ENCODE measurements at places on chromosomes 6 and 20. TPM values are rescaled to one million over a fixed set of nuclear protein-coding genes. Genes with fewer than 3 reads are reported as not detected.
A peak's percentile ranks its signal among the peaks of the same experiment; 100 is the strongest.

- no peaks in the 10 kb centered on the region for H3K36me3 ChIP-seq
- H3K4me3 ChIP-seq, result no peak overlapping the region
- no peak overlapping the region for H3K27ac ChIP-seq
- DNase-seq, result no peak
- no peaks in the 10 kb centered on the region for H3K27me3 ChIP-seq
- no peaks in the 10 kb centered on the region for H3K4me1 ChIP-seq
Observed at GRCh38 chr6:76707630-76708029, 635.2 kb upstream of the IMPG1 start.

DNA sequence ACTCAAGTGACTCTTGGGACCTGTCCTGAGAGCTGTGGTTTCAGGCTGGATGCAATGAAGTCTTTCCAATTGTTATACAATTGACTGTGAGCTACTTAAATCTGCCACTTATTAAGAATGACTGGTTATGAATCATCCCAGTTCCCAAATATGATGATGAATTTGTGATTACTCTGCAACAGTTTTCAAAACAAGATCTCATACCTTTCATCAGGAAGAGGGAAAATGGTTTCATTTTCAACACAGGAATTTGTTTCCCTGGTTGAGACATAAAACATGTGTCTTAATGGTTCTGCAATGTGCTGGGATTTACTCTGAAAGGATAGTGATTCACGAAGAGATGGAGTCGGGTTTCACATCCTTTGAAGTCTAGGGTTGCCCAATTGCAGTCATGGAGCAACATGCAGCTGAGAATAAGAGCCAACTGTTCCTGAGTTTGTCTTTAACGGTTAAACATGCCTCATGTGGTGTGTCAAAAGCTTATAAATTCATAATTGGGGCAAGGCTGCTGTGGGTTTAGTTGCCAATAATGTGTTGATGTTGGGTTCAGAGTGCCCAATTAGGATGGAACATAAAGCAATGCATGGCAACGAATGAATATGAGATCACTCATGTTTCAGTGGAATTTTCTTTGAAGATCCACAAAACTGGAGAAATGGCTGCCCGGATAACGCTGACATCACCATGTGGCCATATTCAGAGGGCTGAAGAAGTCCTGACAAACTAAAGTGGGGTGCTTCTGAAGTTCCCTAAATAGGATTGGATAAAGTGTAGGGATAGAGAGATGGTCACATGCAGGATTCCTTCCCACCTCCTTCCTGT is 41.0 kb downstream of the CYP24A1 start:
- H3K27ac ChIP-seq, result no peak overlapping the region
- H3K36me3 ChIP-seq, result no peaks in the 10 kb centered on the region
- DNase-seq, result no peak
- H3K27me3 ChIP-seq, result no peaks in the 10 kb centered on the region
- H3K4me1 ChIP-seq, result no peaks in the 10 kb centered on the region

GRCh38 chr6:121086876-121087275 is 247.4 kb downstream of the TBC1D32 start:
- H3K4me1 ChIP-seq, result no peaks in the 10 kb centered on the region
- no peaks in the 10 kb centered on the region for H3K27me3 ChIP-seq
- no peak overlapping the region for H3K4me3 ChIP-seq
- no peak for DNase-seq
- H3K36me3 ChIP-seq, result no peaks in the 10 kb centered on the region

- H3K27me3 ChIP-seq, result peaks cover 22% of the 10 kb centered on the region
- H3K4me3 ChIP-seq, result no peak overlapping the region
- H3K4me1 ChIP-seq, result no peaks in the 10 kb centered on the region
- H3K36me3 ChIP-seq, result no peaks in the 10 kb centered on the region
Observed at GRCh38 chr20:60270341-60270740, 312.1 kb downstream of the CDH26 start.

DNA sequence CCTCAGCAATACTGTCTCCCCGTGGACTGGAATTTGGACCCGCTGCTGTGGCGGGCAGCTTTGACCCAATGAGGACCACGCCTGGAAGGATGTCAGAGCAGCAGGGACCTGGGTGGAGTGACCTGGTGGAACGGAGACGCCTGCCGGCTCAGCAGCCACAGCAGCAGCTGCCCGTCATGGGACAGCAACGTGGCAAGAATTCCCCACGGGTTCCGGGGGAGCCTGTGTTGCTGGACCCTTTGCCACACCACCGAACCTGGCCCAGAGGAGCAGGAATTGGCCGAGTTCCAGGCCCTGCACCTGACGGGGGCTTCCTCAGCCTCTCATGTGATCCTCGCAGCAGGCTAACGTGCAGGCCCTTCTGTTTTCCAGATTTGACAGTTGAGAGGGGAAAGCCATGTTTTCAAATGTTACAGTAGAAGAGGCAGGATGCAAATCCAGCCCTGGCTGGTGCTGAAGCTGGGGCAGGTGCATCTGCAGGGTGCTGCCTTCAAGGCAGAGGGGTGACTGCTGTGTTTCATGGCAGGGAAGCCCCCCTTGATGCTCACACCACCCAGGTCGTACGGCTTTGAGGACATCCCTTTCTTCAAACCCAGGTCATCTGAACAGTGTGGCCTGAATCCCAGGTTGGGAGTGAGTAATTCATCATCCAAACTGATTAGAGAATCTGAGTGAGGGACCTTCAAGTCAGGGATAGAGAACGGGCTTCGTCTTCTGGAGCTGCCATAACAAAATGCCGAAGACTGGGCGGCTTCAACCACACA is 93.4 kb downstream of the THBS2 start:
- no peak overlapping the region for H3K4me3 ChIP-seq
- H3K27ac ChIP-seq, result no peak overlapping the region
- peaks cover 17% of the 10 kb centered on the region for H3K27me3 ChIP-seq
- H3K36me3 ChIP-seq, result no peaks in the 10 kb centered on the region

- H3K4me3 ChIP-seq, result peak overlapping the region; percentile 12
- H3K36me3 ChIP-seq, result peaks cover 12% of the 10 kb centered on the region
- H3K4me1 ChIP-seq, result peaks cover 28% of the 10 kb centered on the region
- H3K27me3 ChIP-seq, result no peaks in the 10 kb centered on the region
- no peak overlapping the region for H3K27ac ChIP-seq
- no peak for DNase-seq
Observed at GRCh38 chr6:16658348-16659034, 102.8 kb downstream of the ATXN1 start.

GRCh38 chr20:19594896-19595295 is 163.2 kb upstream of the RIN2 start:
- H3K27me3 ChIP-seq, result no peaks in the 10 kb centered on the region
- H3K4me1 ChIP-seq, result no peaks in the 10 kb centered on the region
- no peaks in the 10 kb centered on the region for H3K36me3 ChIP-seq
- no peak overlapping the region for H3K4me3 ChIP-seq
- H3K27ac ChIP-seq, result no peak overlapping the region

GRCh38 chr6:45663251-45664221 is 285.8 kb upstream of the SUPT3H start:
- peak overlapping the region; percentile 28 for H3K4me3 ChIP-seq
- H3K27me3 ChIP-seq, result peaks cover 84% of the 10 kb centered on the region
- H3K36me3 ChIP-seq, result no peaks in the 10 kb centered on the region
- peaks cover 4% of the 10 kb centered on the region for H3K4me1 ChIP-seq

- H3K4me3 ChIP-seq, result no peak overlapping the region
- H3K36me3 ChIP-seq, result no peaks in the 10 kb centered on the region
- no peaks in the 10 kb centered on the region for H3K27me3 ChIP-seq
- H3K4me1 ChIP-seq, result no peaks in the 10 kb centered on the region
- H3K27ac ChIP-seq, result no peak overlapping the region
Observed at GRCh38 chr6:159608961-159609651, 83.9 kb downstream of the SOD2 start.

DNA sequence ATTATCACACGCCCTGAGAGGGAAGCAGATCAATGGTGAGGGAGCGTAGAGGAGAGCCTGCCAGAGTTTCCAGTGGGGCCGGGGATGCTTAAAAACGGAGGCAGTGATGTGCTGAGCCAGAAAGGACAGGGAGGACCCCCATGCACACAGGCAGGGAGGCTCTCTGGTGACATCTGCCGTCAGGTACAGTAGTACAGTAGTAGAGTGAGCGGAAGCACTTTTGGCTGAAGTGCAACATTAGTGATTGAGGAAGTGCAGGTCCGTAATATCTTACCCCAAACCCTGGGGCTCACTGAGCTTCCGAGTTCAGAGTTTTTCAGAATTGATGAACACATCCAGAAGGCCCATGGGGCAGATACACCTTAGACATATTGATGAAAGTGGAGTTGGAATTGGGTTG is 42.1 kb downstream of the GFRA4 start:
- H3K27me3 ChIP-seq, result no peaks in the 10 kb centered on the region
- DNase-seq, result no peak
- peaks cover 9% of the 10 kb centered on the region for H3K4me1 ChIP-seq
- no peak overlapping the region for H3K27ac ChIP-seq

GRCh38 chr6:67676892-67677291 is 958.2 kb upstream of the ADGRB3 start:
- no peak overlapping the region for H3K27ac ChIP-seq
- H3K4me3 ChIP-seq, result no peak overlapping the region
- no peaks in the 10 kb centered on the region for H3K27me3 ChIP-seq
- DNase-seq, result no peak

GRCh38 chr6:26032340-26033084 is 54.7 kb upstream of the HFE start:
- peak overlapping the region; percentile 90 for H3K4me3 ChIP-seq
- H3K27ac ChIP-seq, result peak overlapping the region; percentile 99
- no peaks in the 10 kb centered on the region for H3K27me3 ChIP-seq
- DNase-seq, result no peak
- H3K4me1 ChIP-seq, result peaks cover 48% of the 10 kb centered on the region
- H3K36me3 ChIP-seq, result no peaks in the 10 kb centered on the region

DNA sequence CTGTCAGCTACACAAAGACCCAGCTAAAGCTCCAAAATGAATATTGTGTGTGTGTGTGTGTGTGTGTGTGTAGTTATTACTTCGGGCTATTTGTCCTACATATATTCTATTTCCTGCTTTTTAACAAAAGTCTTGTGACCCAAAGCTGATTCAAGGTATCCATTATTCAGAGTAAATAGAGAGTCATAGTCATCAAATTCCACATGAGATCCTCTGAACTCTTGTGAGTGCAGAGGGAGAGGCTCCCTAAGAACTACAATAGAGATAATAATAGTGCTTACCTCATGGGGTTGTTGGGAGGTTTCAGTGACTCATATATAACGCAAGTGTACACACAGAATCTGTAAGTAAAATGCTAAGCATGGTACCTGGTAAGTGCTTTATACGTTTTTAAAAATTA is 95.6 kb upstream of the SHLD1 start:
- no peak overlapping the region for H3K4me3 ChIP-seq
- no peaks in the 10 kb centered on the region for H3K36me3 ChIP-seq
- H3K27ac ChIP-seq, result no peak overlapping the region

GRCh38 chr6:3305831-3306230 is 47.1 kb downstream of the PSMG4 start:
- no peaks in the 10 kb centered on the region for H3K27me3 ChIP-seq
- peaks cover 25% of the 10 kb centered on the region for H3K36me3 ChIP-seq
- no peaks in the 10 kb centered on the region for H3K4me1 ChIP-seq
- DNase-seq, result no peak
- H3K27ac ChIP-seq, result no peak overlapping the region

DNA sequence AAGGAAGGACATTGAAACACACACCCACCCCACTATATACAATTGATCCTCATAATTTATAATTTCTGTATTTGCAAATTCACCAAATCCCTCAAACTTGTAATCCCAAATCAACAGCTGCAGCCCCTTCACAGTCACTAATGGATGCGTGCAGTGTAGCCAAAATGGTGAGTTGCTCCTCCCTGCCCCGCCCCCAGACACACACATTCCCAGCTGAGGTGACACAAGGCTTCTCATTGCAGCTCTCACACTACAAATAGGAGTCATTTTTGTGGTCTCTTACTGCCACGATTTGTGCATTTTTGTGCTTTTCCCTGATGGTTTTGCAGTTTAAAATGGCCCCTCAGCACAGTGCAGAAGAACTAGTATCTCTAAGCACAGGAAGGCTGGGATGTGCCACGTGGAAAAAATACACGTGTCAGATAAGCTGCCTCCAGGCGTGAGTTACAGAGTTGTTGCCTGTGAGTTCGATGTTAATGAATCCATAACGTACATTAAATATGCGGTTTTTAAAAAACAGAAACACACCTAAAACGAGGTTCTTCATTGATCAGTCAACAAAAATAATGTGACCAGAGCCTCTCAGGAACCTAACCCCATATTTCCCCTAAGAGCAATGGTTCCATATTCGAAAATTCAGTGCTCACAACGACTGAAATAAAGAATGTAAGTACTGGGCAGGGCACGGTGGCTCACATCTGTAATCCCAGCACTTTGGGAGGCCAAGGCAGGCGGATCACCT is 8.2 kb downstream of the ATP9A start:
- no peak for DNase-seq
- H3K4me1 ChIP-seq, result peaks cover 11% of the 10 kb centered on the region
- H3K27ac ChIP-seq, result peak overlapping the region; percentile 61
- peaks cover 21% of the 10 kb centered on the region for H3K36me3 ChIP-seq
- H3K4me3 ChIP-seq, result no peak overlapping the region

DNA sequence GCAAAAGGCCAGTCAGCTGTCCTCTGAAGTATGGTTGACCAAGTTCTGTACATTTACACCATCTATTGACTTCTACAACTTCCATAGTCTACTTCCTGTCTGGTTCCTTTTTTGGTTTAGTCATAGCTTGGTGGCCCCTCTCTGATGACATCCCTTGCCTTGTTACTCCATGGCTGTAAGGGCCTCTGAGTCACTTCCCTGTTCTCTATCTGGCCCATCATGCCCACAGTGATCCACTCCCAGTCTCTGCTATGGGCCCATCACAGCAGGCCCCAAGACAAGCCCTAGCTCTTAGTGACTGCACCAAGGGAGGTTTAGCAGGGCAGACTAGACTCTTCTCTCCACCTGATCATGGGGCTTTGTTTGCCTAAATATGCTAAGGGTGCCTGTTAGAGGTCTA is 441.6 kb downstream of the HACE1 start:
- no peaks in the 10 kb centered on the region for H3K36me3 ChIP-seq
- no peak overlapping the region for H3K27ac ChIP-seq
- no peak for DNase-seq
- H3K4me1 ChIP-seq, result peaks cover 3% of the 10 kb centered on the region
- H3K27me3 ChIP-seq, result no peaks in the 10 kb centered on the region
- H3K4me3 ChIP-seq, result no peak overlapping the region

DNA sequence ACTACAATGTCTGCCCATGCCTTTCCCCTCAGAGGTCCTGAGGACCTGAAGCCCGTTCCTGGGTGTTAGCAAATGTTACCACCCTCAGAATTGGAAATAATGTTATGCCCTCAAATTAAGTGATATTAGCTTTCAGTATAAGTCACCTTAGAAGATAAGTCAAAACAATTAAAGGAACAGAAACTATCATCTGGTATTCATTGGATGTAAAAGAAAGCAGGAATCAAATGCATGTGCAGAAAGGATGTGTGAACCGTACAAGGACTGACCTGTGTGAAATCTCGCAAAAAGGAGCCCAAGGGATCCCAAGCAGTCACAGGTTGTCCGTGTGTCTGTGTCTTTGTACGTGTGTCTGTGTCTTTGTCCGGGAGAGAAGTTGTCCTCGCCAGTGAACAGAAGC is 51.6 kb upstream of the TAB2 start:
- no peaks in the 10 kb centered on the region for H3K4me1 ChIP-seq
- H3K27me3 ChIP-seq, result peaks cover 38% of the 10 kb centered on the region
- no peak overlapping the region for H3K4me3 ChIP-seq
- no peak for DNase-seq

GRCh38 chr20:2093883-2094282 is 7.7 kb upstream of the STK35 start:
- no peaks in the 10 kb centered on the region for H3K36me3 ChIP-seq
- H3K27ac ChIP-seq, result no peak overlapping the region
- no peak for DNase-seq
- H3K4me3 ChIP-seq, result no peak overlapping the region
- H3K27me3 ChIP-seq, result peaks cover 27% of the 10 kb centered on the region

NCOA7 gene
- total RNA-seq, result 18.0 TPM

HLA-DMB gene
- total RNA-seq, result 1.8 TPM

CTAGE9 gene
- not detected for total RNA-seq

DEFB128 gene
- not detected for total RNA-seq

BPI gene
- not detected for total RNA-seq

OR2H1 gene
- not detected for total RNA-seq

CALHM4 gene
- total RNA-seq, result not detected

RCAN2 gene
- 23.3 TPM for total RNA-seq

GMEB2 gene
- 15.2 TPM for total RNA-seq
